ENCODE measurements at places on chromosomes 2 and 18. TPM values are rescaled to one million over a fixed set of nuclear protein-coding genes. Genes with fewer than 3 reads are reported as not detected.

SERPINB10 gene
- total RNA-seq, result 0.46 TPM

TMEFF2 gene
- 55.4 TPM for total RNA-seq

TRIM43 gene
- total RNA-seq, result not detected

CFAP65 gene
- total RNA-seq, result 2.3 TPM

SGPP2 gene
- 4.8 TPM for total RNA-seq

DHRS9 gene
- 1.6 TPM for total RNA-seq
